Activated CD8-positive, alpha-beta T cell treated with anti-CD3 and anti-CD28 coated beads, Interleukin-2, amount 10 ng/mL, durations not matched to agents 7 days and 5 days (primary cell): ENCODE measurements at places on chromosomes 11 and 22.

GRCh38 chr11:108852701-108853100, 187.8 kb downstream of the DDX10 start:
- peaks cover 10% of the 10 kb centered on the region for H3K36me3 ChIP-seq
- peaks cover 25% of the 10 kb centered on the region for H3K4me1 ChIP-seq
- no peaks in the 10 kb centered on the region for H3K27me3 ChIP-seq
- DNase-seq, result no peak
- H3K27ac ChIP-seq, result no peak overlapping the region

GRCh38 chr22:32319861-32320406, 37.7 kb upstream of the RFPL3 start:
- DNase-seq, result no peak
- peaks cover 4% of the 10 kb centered on the region for H3K27me3 ChIP-seq
- no peaks in the 10 kb centered on the region for H3K36me3 ChIP-seq
- H3K4me3 ChIP-seq, result no peak overlapping the region
- no peak overlapping the region for H3K27ac ChIP-seq

DNA sequence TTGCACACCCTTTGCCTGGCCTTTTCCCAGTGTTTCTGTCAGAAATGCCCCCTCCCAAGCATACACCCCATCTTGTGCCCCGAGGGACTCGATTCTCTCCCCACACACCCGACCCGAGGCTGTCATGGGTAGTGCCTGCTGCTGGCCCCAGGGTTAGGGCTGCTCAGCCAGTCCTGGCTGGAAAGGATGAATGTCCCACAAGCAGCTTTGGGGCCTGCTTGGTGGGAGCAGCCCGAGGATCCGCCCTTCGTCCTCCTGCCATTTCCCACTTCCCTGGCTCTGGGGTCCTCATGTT, 55.0 kb upstream of the PRODH start:
- H3K4me3 ChIP-seq, result no peak overlapping the region
- H3K4me1 ChIP-seq, result no peaks in the 10 kb centered on the region
- no peak overlapping the region for H3K27ac ChIP-seq
- peaks cover 5% of the 10 kb centered on the region for H3K27me3 ChIP-seq

DNA sequence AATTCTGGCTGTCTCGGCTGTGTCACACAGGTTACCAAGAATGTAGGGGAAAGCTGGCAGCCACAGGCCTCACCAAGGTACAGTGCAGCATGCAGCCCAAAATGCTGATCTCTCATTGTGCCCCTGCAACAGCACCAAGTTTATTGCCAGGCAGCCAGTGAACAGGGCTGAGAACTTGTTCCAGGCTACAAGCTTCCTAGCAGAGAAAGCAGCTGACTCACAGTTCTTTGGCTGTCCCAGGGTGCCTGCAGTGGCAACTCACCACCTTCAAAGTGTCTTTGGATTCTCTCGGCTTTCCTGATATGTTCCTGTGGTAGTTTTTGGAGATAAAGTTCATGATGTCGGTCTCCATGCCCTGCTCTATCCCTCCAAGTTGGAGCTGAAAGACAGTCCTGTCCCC, 719.1 kb upstream of the ANO3 start:
- H3K27ac ChIP-seq, result no peak overlapping the region
- H3K4me1 ChIP-seq, result no peaks in the 10 kb centered on the region
- no peaks in the 10 kb centered on the region for H3K27me3 ChIP-seq
- no peak for DNase-seq

DNA sequence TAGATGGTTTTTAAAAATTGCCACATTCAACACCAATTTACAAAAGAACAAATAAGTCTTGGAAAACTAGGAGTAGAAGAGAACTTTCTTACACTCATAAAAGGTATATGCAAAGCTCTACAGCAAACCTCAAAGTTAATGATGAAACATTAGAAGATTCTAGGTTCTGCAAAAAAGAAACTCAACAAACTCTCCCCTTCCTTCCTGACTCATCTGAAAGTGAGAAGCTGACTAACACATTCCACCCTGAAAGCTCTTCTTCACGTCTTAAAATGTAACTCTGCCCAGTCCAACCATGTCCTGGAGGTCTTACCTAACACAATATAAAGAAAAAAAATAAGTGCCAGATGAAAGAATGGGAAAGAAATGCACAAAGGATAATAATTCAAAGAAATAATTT, 218.9 kb upstream of the ISX start:
- H3K27ac ChIP-seq, result no peak overlapping the region
- no peaks in the 10 kb centered on the region for H3K36me3 ChIP-seq
- no peak for DNase-seq
- H3K4me1 ChIP-seq, result no peaks in the 10 kb centered on the region

DNA sequence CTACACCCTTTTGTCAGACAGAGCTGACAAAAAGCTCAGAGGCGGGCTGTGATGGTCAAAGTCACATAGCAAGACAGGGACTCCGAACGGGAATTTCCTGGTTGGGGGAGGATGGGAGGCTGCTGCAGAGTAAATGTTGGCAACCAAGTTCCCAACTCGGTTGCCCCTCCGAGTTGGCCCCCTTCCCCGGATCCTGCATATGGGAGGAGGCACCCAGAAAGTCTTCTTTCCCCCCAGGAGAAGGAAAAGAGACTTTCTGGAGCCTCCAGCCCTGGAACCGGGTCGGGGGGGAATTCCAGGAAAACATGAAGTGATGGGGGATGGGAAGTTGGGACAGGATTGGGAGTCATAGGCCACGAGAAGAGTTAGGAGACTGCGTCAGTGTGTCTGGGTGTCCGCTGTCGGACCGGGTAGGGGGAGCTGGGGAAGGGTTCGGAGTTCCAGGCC, 614 bp downstream of the SELENOM start:
- H3K4me1 ChIP-seq, result peaks cover 10% of the 10 kb centered on the region
- H3K36me3 ChIP-seq, result peaks cover 2% of the 10 kb centered on the region
- no peaks in the 10 kb centered on the region for H3K27me3 ChIP-seq
- no peak for DNase-seq

DNA sequence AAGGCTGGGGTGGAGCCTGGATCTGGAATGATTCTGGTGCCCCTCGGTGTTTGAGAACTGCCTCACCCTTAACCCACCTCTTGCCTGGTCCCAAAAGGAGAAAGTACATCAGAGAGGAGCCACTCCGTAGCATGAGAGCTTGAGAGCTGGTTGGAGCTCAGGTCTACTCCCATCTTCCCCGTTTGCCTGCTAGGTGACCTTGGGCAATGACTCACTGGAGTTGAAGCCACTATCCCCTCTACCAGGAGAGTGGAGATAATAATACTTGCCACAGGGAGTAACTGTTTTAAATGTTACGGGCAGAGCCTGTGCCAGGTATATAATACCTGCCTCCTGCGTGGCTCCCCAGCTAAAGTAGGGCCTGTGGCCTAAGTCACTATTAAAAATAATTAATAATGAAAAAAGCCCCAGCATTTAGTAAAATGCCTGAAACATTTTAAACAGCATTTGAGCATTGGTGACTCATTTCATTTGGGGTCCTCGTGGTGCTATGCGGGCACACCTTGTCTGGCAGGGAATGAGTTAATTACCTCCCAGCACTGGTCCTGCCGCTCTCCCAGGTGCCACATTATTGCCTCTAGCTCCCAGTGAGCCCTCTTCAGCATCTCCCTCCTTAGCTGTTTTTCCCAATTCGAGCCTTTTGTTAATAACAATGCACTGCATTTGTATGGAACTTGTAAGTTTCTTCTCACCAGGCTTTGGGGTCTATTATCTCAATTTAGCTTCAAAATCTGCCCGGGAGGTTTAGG, 22.5 kb downstream of the CYTH4 start:
- no peak for DNase-seq
- H3K27ac ChIP-seq, result peak overlapping the region; percentile 97
- no peaks in the 10 kb centered on the region for H3K27me3 ChIP-seq
- H3K4me1 ChIP-seq, result peaks cover 99% of the 10 kb centered on the region

DNA sequence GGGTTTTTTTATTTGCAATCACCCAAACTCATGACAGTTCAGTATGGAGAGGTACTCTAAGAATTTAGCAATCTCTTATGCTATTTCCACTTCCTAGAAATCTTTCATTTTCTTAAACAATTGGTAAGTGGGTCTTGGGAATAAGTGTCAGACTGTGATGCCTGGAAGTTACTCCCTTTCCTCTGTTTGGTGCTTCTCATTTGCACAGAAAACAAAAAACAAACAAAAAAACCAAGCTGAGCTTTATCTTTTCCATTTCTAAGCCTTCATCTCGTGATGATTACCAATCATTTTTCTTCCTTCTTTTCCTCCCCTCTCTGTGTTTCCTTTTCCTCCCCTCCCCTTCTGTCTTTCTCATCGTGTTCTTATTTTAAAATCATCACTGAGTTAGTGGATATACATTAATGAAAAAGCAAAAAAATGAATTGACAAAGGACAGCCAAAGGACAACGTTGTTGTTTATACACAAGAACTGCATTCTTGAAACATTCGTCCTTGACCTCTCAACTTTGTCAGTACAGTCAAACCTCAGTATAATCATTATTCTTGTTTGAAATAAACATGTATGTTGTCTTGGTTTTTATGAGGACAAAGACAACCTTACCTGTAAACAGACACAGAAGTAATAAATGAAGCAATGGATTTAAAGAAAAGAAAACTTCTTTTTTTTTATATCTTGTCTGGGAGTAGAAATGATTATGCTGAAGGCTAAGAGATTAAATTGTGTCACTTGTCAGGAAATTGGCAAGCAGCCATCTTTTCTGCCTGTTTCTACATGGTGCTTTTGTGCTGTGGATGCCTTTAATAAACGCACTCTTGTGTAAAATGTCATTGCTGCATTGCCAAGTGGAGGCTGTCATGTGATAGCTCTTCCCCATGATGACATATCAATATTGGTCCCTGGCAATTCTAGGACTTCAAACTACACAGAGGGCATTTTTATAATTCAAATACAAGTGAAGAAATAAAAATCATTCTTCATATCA, 803.2 kb upstream of the CCDC90B start:
- H3K4me3 ChIP-seq, result no peak overlapping the region
- H3K27me3 ChIP-seq, result no peaks in the 10 kb centered on the region
- H3K36me3 ChIP-seq, result no peaks in the 10 kb centered on the region
- H3K4me1 ChIP-seq, result no peaks in the 10 kb centered on the region

DNA sequence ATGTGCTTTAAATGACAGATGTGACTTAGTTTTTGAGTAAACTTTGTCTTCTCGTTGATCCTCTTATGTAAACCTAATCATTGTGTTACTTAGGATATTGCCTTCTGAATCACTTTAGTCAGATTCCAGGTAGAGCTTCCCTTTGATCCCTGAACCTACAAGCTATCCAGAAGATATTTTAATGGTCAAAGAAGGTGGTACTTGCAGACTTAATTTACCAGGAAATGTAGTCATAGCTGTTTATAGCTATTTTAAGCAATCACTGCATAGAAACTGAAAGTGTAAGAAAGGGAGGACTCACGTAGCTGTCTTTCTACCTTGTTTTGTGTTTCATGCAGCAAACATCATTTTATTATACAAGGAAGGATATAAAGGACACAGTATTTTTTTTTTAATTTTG, 189.5 kb downstream of the DDX10 start:
- peak overlapping the region; percentile 96 for H3K27ac ChIP-seq
- H3K27me3 ChIP-seq, result no peaks in the 10 kb centered on the region
- peak overlapping the region; percentile 78 for H3K4me3 ChIP-seq

DNA sequence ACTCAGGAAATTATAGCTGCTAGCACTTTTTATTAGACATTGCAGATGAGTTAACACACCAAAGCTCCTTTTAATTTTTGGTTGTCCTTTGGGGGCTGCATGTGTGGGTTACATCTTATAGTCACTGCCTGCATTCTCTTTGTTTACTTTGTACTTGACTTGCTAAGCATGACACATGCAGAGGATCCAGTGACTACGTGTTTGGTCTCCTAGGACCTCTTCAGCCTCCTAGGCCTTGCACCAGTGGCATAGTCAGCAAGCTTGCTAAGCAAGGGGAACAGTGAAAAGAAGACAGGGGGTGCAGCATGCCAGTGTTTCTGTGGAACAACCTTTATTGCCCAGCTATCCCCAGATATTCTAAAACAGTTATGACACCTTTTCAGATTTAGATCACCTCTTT, 108.2 kb downstream of the PAX6 start:
- H3K4me1 ChIP-seq, result no peaks in the 10 kb centered on the region
- no peak for DNase-seq
- no peak overlapping the region for H3K27ac ChIP-seq
- no peak overlapping the region for H3K4me3 ChIP-seq
- H3K27me3 ChIP-seq, result no peaks in the 10 kb centered on the region
- H3K36me3 ChIP-seq, result no peaks in the 10 kb centered on the region

GRCh38 chr11:76695771-76696170, 25.2 kb upstream of the LRRC32 start:
- H3K4me1 ChIP-seq, result peaks cover 14% of the 10 kb centered on the region
- no peak for DNase-seq
- no peaks in the 10 kb centered on the region for H3K36me3 ChIP-seq
- H3K27me3 ChIP-seq, result peaks cover 9% of the 10 kb centered on the region
- no peak overlapping the region for H3K27ac ChIP-seq

GRCh38 chr22:39276440-39277141, 31.8 kb upstream of the PDGFB start:
- DNase-seq, result no peak
- H3K4me1 ChIP-seq, result no peaks in the 10 kb centered on the region
- no peak overlapping the region for H3K4me3 ChIP-seq
- H3K27me3 ChIP-seq, result peaks cover 23% of the 10 kb centered on the region

DNA sequence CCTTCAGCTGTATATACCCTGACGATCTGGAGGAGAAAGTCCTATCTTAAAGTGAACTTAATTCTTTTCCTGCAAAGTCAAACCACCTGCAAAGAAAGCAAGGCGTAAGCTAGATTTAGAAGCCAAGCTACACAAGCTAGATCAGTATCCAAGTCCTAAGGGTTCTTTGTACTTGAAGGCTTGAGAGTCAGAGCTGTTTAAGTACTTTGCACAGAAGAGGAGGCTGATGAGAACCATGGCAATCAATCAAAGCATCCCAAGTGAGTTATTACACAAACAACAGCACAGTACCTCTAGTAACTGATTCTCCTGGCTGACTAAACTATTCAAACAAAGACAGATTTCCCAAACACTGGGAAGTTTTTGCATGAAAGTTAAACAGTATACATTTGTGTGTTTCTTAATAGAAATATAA, 1.9 kb downstream of the CDON start:
- H3K27me3 ChIP-seq, result peaks cover 45% of the 10 kb centered on the region
- no peak overlapping the region for H3K27ac ChIP-seq
- no peak for DNase-seq
- no peak overlapping the region for H3K4me3 ChIP-seq

DNA sequence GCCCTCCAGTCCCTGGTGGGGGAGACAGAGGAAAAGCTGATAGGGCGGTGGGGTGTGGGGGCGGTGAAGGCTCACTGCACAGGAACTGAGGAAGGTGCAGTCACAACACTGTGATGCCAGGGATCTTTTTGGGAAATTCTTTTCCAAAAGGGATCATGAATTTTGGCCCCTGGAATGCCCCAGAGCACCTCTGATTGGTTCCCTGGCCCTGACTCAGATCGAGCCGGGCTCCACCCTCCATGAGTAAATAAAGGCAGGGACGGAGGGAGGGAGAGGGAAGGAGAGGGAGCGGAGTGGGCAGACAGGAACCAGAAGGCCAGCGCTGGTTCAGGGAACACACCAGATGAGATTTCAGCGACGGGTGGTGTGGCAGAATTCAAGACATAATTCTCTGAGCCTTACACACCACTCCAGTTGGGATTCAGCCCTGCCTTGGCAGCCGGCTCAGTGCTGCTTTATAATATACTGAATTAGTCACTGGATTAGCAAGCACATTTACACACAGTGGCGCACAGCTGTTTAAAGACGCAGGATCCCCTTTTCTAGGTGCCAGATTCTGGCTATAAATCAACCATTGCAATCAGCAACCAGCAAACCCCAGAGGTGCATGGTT, 80.3 kb downstream of the ETS1 start:
- H3K4me1 ChIP-seq, result peaks cover 97% of the 10 kb centered on the region
- H3K27me3 ChIP-seq, result no peaks in the 10 kb centered on the region
- peak overlapping the region; percentile 96 for H3K27ac ChIP-seq
- DNase-seq, result no peak
